CD8-positive, alpha-beta T cell (primary cell): ENCODE measurements at places on chromosomes 16 and 17. TPM values are rescaled to one million over a fixed set of nuclear protein-coding genes. Genes with fewer than 3 reads are reported as not detected.

CCL2 gene
- total RNA-seq: not detected

ACSM5 gene
- total RNA-seq: not detected

GPT2 gene
- not detected for total RNA-seq

CPSF4L gene
- not detected for total RNA-seq

NUBP2 gene
- total RNA-seq: 39.2 TPM

RCVRN gene
- total RNA-seq: not detected

HS3ST3B1 gene
- total RNA-seq: 8.4 TPM

KRT28 gene
- total RNA-seq: not detected

ZP2 gene
- total RNA-seq: not detected

GPRC5C gene
- 0.33 TPM for total RNA-seq

C16orf92 gene
- total RNA-seq: not detected

RFFL gene
- total RNA-seq: 55.2 TPM
